ENCODE measurements at places on chromosomes 2 and 18.

GRCh38 chr2:223247136-223247535, 195.1 kb downstream of the KCNE4 start:
- DNase-seq = no peak
- no peak overlapping the region for H3K27ac ChIP-seq
- H3K4me3 ChIP-seq = no peak overlapping the region
- no peaks in the 10 kb centered on the region for H3K36me3 ChIP-seq
- no peaks in the 10 kb centered on the region for H3K27me3 ChIP-seq

DNA sequence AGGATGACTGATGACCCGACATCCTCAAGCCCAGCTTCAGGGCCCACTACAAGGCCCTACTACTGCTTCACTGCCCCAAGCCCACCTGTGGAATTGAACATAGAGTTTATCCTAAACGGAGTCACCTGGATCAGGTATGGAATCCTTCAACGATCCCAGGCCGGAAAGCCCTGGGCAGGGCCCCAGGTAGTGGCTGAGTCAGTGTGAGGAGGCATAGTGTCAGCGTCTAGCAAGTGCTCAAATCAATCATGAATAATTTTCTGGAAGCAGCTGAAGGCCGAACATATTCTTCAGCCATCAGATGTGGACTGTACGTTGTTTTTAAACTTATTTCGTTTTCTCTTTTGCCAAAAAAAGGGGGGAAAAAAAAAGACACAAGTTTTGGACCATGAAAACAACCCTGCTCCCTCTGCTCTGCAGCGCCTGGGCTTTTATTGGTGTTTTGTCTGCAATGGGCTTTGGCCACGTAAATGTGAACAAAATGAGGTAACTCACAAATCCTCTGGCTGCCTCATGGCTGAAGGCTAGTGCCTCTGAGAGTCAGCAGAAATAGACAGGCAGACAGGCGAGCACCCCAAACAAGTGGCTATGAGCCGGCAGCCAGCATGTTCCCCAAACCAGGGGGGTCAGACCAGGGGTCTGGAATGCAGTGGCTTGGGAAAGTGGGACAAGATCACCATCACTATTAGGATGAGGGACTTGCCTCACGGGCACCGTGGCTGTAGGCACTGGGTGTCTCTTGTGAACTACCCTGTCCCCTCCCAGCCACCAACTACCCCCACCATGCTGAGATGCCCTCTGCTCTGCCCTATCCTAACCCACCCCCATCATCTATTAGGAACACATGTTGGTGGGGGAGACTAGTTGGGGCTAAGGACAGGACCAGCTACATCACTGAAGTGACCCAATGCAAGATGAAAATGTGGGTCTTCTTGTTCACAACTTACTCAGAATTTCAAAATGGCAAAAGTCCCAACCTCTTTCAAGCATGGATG, 51.4 kb downstream of the TTC32 start:
- no peaks in the 10 kb centered on the region for H3K27me3 ChIP-seq
- no peak for DNase-seq
- no peaks in the 10 kb centered on the region for H3K4me1 ChIP-seq
- no peak overlapping the region for H3K27ac ChIP-seq
- H3K4me3 ChIP-seq = no peak overlapping the region
- no peaks in the 10 kb centered on the region for H3K36me3 ChIP-seq

- H3K4me3 ChIP-seq = no peak overlapping the region
- H3K27me3 ChIP-seq = no peaks in the 10 kb centered on the region
- no peak overlapping the region for H3K27ac ChIP-seq
- no peaks in the 10 kb centered on the region for H3K36me3 ChIP-seq
- H3K4me1 ChIP-seq = no peaks in the 10 kb centered on the region
These were observed 21.4 kb downstream of the DLGAP1 start for GRCh38 chr18:4433717-4434116.

DNA sequence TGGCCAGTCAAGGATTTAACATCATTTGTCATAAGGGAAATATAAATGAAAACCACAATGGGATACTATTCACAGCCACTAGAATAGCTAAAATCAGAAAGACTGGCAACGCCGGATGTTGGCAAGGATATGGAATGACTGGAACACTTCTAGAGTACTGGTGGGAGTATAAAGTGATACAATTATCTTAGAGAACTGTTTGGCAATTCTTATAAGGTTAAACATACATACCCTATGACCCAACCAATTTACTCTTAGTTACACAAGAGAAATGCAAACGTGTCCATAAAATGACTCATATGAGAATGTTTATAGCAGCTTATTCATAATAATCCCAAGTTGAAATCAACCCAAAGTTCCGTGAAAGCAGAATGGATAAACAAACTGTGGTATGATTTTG, 35.1 kb downstream of the MAPK4 start:
- peaks cover 6% of the 10 kb centered on the region for H3K4me1 ChIP-seq
- H3K4me3 ChIP-seq = no peak overlapping the region
- H3K36me3 ChIP-seq = no peaks in the 10 kb centered on the region
- no peak for DNase-seq
- H3K27ac ChIP-seq = no peak overlapping the region

DNA sequence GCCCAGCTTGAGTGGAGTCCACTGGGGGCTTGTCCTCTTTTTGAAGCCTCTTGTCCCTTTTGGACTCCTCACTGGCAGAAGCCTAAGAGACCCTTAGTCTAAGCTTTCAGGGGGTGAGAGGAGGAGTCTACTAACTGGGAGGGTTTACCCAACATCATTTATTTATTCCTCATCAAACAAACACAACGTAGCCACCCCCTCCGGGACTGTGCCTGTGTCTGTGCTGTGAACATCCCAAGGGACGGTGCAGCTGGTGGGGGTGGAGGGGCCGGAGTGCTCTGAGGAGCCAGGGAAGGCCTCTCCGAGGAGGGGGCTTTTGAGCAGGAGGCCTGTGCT, 42.7 kb upstream of the TAF1B start:
- no peaks in the 10 kb centered on the region for H3K27me3 ChIP-seq
- H3K36me3 ChIP-seq = no peaks in the 10 kb centered on the region
- H3K27ac ChIP-seq = no peak overlapping the region
- DNase-seq = no peak

GRCh38 chr2:204726831-204727230, 181.6 kb downstream of the PARD3B start:
- DNase-seq = no peak
- no peak overlapping the region for H3K4me3 ChIP-seq
- no peaks in the 10 kb centered on the region for H3K4me1 ChIP-seq

- DNase-seq = no peak
- no peak overlapping the region for H3K4me3 ChIP-seq
- H3K4me1 ChIP-seq = no peaks in the 10 kb centered on the region
- H3K27ac ChIP-seq = no peak overlapping the region
- no peaks in the 10 kb centered on the region for H3K27me3 ChIP-seq
These were observed 113.1 kb downstream of the PDCL3 start for GRCh38 chr2:100675855-100676254.

DNA sequence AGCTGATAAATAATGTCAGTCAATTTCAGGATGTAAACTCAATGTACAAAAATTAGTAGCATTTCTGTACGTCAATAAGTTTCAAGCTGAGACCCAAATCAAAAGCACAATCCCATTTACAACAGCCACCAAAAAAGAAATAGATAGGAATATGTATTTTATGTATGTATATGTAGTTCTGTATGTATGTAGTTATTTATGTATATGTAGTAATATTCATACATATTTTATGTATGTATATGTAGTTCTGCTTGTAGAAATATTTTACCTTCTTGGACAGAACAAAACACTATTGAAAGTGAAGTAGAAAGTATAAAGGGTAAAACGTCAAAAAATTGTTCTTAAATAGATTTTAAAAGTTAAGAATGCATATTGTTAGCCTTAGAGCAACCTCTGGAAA, 591.0 kb upstream of the SETBP1 start:
- no peak overlapping the region for H3K4me3 ChIP-seq
- H3K27ac ChIP-seq = no peak overlapping the region
- DNase-seq = no peak
- H3K4me1 ChIP-seq = no peaks in the 10 kb centered on the region
- no peaks in the 10 kb centered on the region for H3K36me3 ChIP-seq

DNA sequence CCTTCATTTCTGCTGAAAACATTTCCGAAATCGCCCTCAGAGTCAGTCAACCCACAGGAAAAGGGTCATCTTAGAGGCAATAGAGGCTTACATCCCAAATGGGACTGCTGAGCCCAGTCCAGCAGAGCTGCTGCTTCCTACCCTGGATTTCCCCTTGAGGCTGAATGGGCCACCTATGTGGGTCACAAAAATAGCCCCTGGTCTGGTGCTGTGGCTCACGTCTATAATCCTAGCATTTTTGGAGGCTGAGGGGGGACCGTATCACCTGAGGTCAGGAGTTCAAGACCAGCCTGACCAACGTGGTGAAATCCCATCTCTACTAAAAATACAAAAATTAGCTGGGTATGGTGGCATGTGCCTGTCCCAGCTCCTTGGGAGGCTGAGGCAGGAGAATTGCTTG, 49.3 kb downstream of the ADNP2 start:
- H3K4me1 ChIP-seq = no peaks in the 10 kb centered on the region
- H3K27ac ChIP-seq = no peak overlapping the region
- DNase-seq = no peak
- no peaks in the 10 kb centered on the region for H3K27me3 ChIP-seq
- no peak overlapping the region for H3K4me3 ChIP-seq
